Neural progenitor cell (in vitro differentiated cells): ENCODE measurements at places on chromosomes 1 and 21. TPM values are rescaled to one million over a fixed set of nuclear protein-coding genes. Genes with fewer than 3 reads are reported as not detected.

DNA sequence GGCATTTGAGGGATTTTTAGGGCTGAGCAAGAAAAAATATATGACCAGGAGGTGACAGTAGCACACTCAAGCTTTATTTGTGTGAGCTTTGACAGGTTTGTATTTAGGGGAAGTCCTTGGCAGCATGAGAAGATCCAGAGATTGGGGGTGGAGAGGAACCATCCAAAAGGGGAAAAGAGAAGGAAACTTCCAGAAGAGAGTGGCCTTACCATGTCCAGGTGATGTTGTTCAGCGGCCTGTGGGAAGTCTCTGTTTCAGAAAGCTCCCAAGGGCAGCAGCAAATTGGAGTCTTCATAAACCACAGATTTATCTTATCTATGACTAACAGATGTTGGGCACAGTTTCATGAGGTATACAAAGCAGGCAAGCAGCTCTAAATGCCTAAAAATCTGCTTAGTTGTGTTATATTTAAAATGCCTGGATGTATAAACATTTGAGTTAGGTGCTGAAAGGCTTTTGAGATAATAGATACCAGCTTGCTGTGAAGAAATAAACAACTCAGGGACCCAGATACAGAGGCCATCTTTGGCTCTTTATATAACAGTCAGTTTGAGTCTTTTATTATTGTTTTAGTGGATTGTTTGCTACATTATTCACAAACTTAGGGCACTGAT is 21.2 kb upstream of the ADAR start:
- peaks cover 7% of the 10 kb centered on the region for H3K4me1 ChIP-seq
- no peak overlapping the region for H3K4me3 ChIP-seq
- no peak for DNase-seq
- no peak overlapping the region for H3K27ac ChIP-seq

The RASAL2 gene
- total RNA-seq, result 14.0 and 18.3 TPM in 2 replicates

GRCh38 chr21:18387994-18388393 is 15.6 kb downstream of the TMPRSS15 start:
- H3K27ac ChIP-seq, result no peak overlapping the region
- no peak for DNase-seq
- H3K36me3 ChIP-seq, result no peaks in the 10 kb centered on the region
- no peak overlapping the region for H3K4me3 ChIP-seq

- no peak overlapping the region for H3K27ac ChIP-seq
- no peaks in the 10 kb centered on the region for H3K27me3 ChIP-seq
- peak; percentile 58 for DNase-seq
- peaks cover 14% of the 10 kb centered on the region for H3K4me1 ChIP-seq
These were observed 20.0 kb upstream of the ALDH4A1 start for GRCh38 chr1:18922319-18922726.

GRCh38 chr21:31403596-31404333 is 59.7 kb upstream of the TIAM1 start:
- H3K4me1 ChIP-seq, result peaks cover 5% of the 10 kb centered on the region
- H3K27me3 ChIP-seq, result no peaks in the 10 kb centered on the region
- no peak for DNase-seq
- H3K36me3 ChIP-seq, result no peaks in the 10 kb centered on the region

- H3K4me1 ChIP-seq, result peaks cover 8% of the 10 kb centered on the region
- no peak overlapping the region for H3K27ac ChIP-seq
- no peak overlapping the region for H3K4me3 ChIP-seq
- no peaks in the 10 kb centered on the region for H3K36me3 ChIP-seq
These were observed 29.7 kb downstream of the CTH start for GRCh38 chr1:70440642-70441391.

- no peak for DNase-seq
- no peak overlapping the region for H3K27ac ChIP-seq
- no peaks in the 10 kb centered on the region for H3K27me3 ChIP-seq
- H3K4me3 ChIP-seq, result no peak overlapping the region
- no peaks in the 10 kb centered on the region for H3K36me3 ChIP-seq
These were observed 71.4 kb downstream of the SLC44A5 start for GRCh38 chr1:75539230-75540116.

The OR10Z1 gene
- total RNA-seq, result not detected in 2 replicates

- no peak overlapping the region for H3K27ac ChIP-seq
- DNase-seq, result no peak
- no peaks in the 10 kb centered on the region for H3K36me3 ChIP-seq
- no peak overlapping the region for H3K4me3 ChIP-seq
These were observed 6.0 kb downstream of the RSPH1 start for GRCh38 chr21:42489991-42490390.
